ENCODE measurements at places on chromosomes 12 and 14. TPM values are rescaled to one million over a fixed set of nuclear protein-coding genes. Genes with fewer than 3 reads are reported as not detected.
A peak's percentile ranks its signal among the peaks of the same experiment; 100 is the strongest.

Gene RPGRIP1
- total RNA-seq = 0.50 TPM

DNA sequence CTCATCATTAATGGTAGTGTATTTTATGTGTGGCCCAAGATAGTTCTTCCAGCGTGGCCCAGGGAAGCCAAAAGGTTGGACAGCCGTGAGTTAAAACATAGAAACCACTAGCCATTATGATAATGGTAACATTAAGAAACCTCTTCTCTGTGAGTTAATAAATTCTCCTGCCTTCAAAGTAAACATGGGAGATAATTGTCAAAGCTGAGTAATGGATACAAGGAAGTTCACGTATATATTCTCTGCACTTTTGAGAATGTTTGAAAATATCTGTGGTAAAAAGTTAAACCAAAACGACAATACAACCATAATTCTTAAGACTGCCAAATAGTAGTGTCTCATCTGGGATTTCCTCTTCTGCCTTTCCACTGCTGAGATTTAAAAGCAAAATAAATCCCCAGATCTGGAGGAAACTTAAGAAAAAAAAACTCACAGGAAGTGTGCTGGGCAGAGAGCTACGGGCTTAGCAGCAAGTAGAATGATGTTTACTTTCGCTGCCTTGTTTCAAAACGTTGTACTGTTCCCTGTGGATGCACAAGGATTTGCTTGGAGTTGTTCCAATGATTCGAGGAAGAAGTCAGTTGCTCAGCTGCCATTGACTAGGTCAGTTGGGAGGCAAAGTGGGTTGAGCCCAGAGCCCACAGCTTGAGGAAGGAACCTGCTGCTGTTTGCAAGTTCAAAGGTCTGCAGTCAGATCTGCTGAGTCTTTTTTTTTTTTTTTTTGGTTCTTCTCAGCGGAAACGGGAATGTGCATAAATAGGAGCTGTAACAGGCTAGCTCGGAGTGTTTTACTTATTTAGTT is 1.7 kb downstream of the TPCN1 start:
- H3K4me3 ChIP-seq = peak overlapping the region; percentile 64
- H3K4me1 ChIP-seq = peaks cover 40% of the 10 kb centered on the region
- no peak for DNase-seq
- H3K27me3 ChIP-seq = no peaks in the 10 kb centered on the region
- peaks cover 6% of the 10 kb centered on the region for H3K36me3 ChIP-seq
- H3K27ac ChIP-seq = peak overlapping the region; percentile 25

DNA sequence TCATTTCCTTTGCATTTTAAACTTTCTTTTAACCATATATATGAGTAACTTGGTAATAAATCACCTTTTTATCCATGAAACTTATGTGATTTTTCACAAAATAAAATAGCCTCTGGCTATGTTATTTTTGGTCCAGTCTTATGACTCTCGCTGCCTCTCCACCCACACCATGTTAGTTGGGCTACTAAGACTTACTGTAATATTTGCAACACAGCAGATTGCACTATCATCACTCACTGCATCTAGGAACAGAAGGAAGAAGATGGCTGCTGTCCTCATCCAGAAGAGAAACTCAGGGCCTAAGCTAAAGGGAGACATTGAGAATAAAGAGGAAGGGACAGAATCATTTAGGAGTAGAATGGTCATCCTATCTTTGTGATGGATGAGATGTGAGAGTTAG is 12.6 kb upstream of the B4GALNT3 start:
- H3K4me3 ChIP-seq = no peak overlapping the region
- H3K36me3 ChIP-seq = no peaks in the 10 kb centered on the region
- H3K27ac ChIP-seq = no peak overlapping the region

GRCh38 chr14:38847161-38847560 is 255.9 kb downstream of the SEC23A start:
- no peaks in the 10 kb centered on the region for H3K4me1 ChIP-seq
- H3K27ac ChIP-seq = no peak overlapping the region
- DNase-seq = no peak
- no peaks in the 10 kb centered on the region for H3K36me3 ChIP-seq
- no peak overlapping the region for H3K4me3 ChIP-seq

DNA sequence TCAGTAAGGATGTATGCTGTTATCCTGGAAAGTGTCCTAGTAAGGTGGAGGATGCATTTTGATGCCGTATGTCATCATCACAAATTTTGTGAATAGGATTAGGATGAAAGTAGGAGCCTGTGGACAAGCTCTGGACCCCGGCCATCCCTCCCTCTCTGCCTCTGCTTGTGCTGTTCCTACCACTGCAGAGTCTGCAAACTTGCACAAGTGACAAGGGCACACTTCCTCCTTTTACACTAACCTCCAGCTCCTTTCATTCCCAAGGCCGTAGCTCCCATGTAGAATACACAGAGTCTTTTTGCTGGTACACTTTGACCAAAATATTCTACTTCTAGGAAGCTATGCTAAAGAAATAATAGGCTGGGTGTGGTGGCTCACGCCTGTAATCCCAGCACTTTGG is 13.3 kb upstream of the TMCC3 start:
- H3K36me3 ChIP-seq = no peaks in the 10 kb centered on the region
- no peaks in the 10 kb centered on the region for H3K27me3 ChIP-seq
- H3K4me3 ChIP-seq = no peak overlapping the region
- no peak overlapping the region for H3K27ac ChIP-seq
